ENCODE measurements at places on chromosomes 11 and 22. TPM values are rescaled to one million over a fixed set of nuclear protein-coding genes. Genes with fewer than 3 reads are reported as not detected.
A peak's percentile ranks its signal among the peaks of the same experiment; 100 is the strongest.

GRCh38 chr11:22341588-22341931 lies 3.4 kb downstream of the SLC17A6 start:
- DNase-seq: no peak

DNA sequence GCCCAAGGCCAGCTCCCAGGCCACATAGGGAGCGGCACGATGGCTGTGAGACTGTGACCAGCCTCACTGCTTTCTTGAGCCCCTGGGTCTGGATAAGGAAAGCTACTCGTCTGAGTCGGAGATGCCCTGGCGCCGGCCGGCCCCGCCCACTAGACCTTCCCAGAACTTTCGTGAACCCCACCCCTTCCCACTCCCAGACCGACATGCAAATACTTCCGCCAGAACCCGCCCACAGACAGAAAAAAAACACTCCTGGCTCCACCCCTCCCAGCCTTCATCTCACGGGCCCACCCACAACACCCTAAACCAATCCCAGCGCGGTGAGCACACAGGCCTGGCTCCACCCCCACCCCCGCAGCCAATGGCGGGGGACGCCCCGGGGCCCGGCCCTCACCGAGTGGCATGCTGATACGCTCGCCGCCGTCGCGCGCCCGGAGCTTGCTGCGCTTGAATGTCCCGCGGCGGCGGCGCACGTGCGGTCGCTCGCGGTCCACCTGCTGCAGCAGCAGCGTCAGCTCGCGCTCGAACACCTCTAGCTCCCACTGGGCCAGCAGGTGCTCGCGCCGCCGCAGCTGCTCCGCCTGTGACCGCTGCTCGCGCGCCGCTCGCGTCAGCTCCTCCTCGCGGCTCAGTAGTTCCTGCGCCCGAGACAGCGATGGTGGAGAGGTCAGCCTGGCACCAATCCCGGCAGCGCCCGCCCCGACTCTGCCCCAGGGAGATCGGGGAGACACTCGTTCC lies 7.0 kb downstream of the MAP3K11 start:
- peak; percentile 98 for DNase-seq

GRCh38 chr22:44380756-44381486 lies 68.2 kb upstream of the SHISAL1 start:
- DNase-seq: peak; percentile 70

Gene MS4A4A
- total RNA-seq: 2.9 TPM

Gene PITPNM1
- 17.1 TPM for total RNA-seq

Gene OR4A16
- total RNA-seq: not detected

All from tongue (tissue), 3 donors.